Fibroblast of skin of back (primary cell): ENCODE measurements at places on chromosomes 4 and X.

DNA sequence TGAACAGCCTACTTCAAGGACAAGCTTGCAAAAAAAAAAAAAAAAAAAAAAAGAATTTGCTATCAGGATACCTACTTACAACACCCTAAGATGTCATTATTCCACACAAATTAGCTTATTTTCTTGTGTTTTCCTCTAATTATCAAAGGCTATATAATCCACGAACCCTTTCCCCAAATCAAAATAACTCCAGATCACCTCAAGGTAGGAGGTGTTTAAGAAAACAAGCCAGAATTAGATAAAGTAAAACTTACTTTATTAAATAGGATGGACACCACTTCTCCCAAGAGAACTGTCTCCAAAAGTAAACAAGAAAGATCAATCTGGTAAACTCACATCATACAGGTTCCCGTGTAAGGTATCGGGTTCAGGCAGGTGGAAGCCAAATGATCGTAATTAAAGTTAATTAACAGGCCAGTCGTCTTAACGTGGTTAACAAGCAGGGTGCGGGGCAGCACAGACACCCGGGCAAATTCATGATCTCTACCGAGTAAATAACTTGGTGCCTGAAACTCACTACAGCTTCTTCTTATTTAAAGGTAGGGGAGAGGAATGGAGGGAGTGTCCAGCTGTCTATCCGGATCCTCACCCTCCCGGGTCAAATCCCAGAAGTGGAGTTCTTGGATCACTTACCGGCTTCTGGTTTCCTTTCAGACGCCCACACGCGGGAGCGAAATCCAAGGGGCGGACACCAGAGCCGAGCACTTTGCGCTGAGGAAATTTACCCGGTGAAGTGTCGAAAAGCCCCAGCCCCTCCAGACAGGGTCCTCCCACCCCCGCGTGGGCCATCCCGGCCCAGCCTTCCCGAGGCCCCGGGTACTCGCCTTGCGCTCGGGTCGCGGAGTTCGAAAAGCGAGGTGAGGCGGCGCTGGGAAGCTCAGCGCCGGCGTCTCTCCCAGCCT is 708 bp downstream of the ARAP2 start:
- no peak for DNase-seq

GRCh38 chr4:87738483-87738882 is 60.9 kb upstream of the IBSP start:
- no peak for DNase-seq

DNA sequence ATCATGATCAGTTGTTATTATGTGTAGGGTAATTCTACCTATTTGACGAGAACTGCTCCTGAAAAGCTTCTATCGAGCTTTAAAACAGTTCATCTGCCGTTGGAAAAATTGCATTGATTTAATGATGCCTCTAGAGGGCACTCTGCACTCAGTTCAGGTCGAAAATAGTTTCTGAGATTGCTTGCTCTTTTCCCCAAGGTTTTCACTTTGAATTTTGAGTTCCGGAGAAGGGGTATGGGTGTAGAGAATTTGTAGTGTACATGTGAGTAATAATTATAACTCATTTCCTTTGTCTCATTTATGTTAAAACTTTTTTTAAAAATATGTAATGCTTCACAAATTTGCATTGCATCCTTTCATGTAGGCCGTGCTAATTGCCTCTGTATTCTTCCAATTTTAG is 28.4 kb upstream of the TNIP3 start:
- peak; percentile 43 for DNase-seq

- no peak for DNase-seq
Measured at GRCh38 chr4:7893539-7893938, 46.1 kb downstream of the AFAP1 start.

DNA sequence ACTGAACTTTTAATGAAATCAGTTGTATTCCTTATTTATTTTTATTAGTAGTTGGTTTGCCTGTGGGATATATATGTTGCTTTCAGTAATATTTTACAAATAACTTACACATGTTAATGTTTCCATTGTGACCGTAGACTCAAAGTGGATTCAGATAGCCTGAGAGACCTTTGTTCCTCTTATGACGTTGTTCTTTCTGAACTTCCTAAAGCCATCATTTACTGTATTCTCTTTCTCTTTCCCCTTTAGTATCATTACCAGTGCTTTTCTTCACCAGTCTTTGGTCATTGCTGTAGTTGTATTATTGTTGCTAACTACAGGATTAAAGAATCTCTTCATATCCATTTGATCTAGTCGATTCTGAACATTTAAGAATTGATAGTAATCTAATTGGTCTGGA is 4.3 kb downstream of the STIM2 start:
- no peak for DNase-seq

- DNase-seq: no peak
Measured at GRCh38 chr4:970854-971520, 2.4 kb downstream of the DGKQ start.
